ENCODE measurements at places on chromosomes 6 and 20.
A peak's percentile ranks its signal among the peaks of the same experiment; 100 is the strongest.

- no peak for DNase-seq
Measured at GRCh38 chr6:109979033-109979921, 1.2 kb downstream of the GPR6 start.

DNA sequence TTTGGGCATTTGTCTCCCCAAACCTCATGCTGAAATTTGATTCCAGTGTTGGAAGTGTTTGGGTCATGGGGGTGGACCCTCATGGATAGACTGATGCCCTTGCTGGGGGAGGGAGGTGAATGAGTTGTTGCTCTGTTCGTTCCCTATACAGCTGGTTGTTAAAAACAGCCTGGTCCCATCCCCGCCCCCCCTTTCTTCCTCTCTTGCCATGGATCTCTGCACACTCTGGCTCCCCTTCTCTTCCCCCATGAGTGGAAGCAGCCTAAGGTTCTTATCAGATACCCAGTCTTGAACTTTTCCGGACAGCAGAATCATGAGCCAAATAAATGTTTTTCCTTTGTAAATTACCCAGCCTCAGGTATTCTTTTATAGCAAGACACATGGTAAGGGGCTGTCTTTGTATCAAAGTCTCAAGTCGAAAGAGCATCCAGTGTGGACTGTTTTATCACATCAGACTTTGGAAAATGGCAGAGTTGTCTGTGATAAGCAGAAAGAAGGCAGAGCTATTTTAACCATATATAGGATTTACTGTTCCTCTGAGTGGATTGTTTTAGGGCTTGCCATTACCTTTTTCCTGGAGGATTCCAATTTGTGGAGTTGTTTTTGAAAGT lies 31.2 kb downstream of the SLC9A8 start:
- no peak for DNase-seq

GRCh38 chr6:142235272-142235671 lies 66.5 kb upstream of the ADGRG6 start:
- no peak for DNase-seq

- no peak for DNase-seq
Measured at GRCh38 chr6:22072949-22073348, 223.9 kb downstream of the PRL start.

GRCh38 chr6:150878347-150879213 lies 13.1 kb downstream of the MTHFD1L start:
- DNase-seq: no peak

GRCh38 chr6:157800420-157801237 lies 22.4 kb upstream of the SNX9 start:
- peak; percentile 75 for DNase-seq

DNA sequence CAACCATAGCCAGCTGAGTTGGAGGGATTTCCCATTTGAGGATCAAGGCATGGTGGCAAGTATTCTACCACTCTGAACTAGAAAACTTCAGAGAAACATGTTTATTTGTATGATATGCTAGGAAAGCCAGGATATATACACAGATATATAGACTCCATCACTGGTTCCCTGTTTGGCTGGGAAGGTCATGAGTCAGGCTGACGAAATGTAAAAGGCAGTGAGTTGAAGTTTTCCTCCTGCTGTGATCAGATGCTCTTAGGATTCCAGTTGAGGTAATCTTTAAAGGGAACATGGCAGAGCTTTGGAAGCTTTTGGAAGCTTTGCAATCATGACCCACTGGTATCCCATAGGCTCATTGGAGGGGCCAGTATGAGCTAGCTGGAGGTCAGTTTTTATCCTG lies 1369.1 kb downstream of the EPHA7 start:
- no peak for DNase-seq

DNA sequence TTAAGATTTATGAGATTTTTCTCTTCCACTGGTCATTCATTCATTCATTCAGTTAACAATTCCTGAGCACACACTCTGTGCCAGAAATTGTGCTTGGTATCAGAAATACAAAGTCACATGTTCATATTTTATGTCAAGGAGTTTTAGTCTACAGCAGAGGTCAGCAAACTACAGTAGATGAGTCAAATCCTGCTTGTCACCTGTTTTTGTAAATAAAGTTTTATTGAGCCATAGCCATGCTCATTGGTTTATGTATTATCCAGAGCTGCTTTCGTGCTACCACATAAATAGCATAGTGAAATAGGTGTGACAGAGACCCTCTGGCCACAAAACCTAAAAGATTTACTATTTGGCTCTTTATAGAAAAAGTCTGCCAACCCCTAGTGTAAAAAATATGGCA lies 46.8 kb downstream of the THEMIS start:
- DNase-seq: no peak

GRCh38 chr6:69863766-69864165 lies 2.6 kb upstream of the COL19A1 start:
- DNase-seq: no peak

GRCh38 chr6:168951217-168951616 lies 302.4 kb downstream of the THBS2 start:
- no peak for DNase-seq

GRCh38 chr6:72446430-72446829 lies 175.4 kb upstream of the KCNQ5 start:
- DNase-seq: no peak

GRCh38 chr6:161355696-161356095 lies 81.8 kb upstream of the AGPAT4 start:
- no peak for DNase-seq

- DNase-seq: no peak
Measured at GRCh38 chr6:90464507-90464906, 122.4 kb downstream of the MAP3K7 start.

GRCh38 chr6:90160013-90160412 lies 136.6 kb downstream of the BACH2 start:
- no peak for DNase-seq

DNA sequence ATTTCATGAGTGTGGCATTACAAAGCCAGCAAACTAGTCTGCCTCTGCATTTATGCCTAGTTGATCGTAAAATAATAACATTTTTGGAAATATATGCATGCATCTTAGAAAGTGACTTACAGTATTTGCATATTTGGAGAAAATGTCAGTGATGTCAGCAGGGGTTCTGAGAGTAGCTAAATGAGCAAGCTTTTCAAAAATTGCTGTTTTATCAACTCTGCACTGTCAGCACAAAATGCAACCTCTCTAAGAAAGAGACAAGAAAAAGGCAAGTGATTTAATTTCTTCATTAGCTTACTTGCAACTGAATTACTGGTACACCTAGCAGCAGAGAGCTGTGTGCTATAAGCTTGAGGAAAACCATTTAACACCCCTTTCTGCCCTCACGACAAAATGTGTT lies 632.5 kb upstream of the MMS22L start:
- DNase-seq: no peak

- DNase-seq: no peak
Measured at GRCh38 chr6:85362652-85363310, 87.1 kb upstream of the NT5E start.

- DNase-seq: peak; percentile 2
Measured at GRCh38 chr6:17393892-17394631, 667 bp downstream of the CAP2 start.

DNA sequence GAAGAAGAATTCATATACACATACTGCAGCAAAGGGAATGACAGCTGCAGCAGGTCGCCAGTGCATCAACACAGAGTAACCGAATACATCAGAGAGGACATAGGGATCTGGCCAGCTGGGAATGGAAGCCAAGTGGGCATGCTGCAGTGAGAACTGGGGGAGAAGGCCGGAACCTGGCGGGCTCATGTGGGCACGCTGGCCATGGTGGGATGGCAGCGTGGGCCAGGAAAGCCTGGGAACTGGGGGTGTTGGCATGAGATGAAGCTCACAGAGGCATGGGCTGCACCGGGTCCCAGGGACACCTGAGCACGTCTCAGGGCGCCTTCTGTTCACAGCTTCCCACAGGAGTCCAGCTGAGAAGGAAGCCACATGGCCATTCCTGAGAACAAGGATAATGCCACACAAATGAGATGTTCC lies 139.5 kb upstream of the AGPAT4 start:
- no peak for DNase-seq

- no peak for DNase-seq
Measured at GRCh38 chr6:15672818-15673217, 10.0 kb upstream of the DTNBP1 start.

- no peak for DNase-seq
Measured at GRCh38 chr6:157943964-157944283, 37.7 kb upstream of the SYNJ2 start.

- peak; percentile 78 for DNase-seq
Measured at GRCh38 chr6:27605401-27606342, 132.8 kb upstream of the ZNF184 start.

- no peak for DNase-seq
Measured at GRCh38 chr20:62197311-62197710, 14.5 kb downstream of the MTG2 start.

DNA sequence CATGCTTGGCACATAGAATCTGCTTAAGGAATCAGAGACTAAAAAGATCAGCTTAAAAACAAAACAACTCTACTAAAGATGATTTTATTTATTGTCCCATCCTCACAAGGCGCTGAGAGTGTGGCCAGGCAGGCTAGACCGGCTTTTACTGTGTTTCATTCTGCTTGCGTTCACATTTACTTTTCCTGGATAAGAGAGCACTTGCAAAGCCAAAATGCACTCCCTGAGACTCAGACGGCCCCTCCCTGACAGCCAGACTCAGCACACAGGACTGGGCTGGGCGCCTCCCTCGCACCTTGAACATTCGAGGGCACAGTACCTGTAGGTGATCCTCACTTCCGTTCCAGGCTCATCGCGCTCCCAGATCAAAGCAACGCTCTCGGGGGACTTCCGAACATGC lies 10.2 kb downstream of the ACSS1 start:
- DNase-seq: no peak

DNA sequence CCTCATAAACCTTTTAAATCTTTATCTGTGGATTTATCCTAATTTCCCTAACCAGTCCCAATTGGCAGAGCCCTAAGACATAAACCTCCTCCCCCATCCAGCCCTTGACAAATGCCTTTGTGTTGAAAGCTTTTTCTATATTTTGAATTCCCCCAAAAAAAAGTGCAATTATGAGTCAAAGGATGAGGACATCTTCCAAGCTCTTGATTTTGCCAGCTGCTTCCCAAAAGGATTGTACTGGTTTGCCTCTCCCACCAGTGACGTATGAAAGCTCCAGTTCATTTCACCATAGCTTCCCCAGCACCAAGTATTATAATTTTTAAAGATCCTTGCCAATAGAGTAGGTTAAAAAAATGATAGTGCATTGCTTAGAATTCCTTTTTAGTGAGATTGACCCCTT lies 38.9 kb downstream of the SIRPA start:
- no peak for DNase-seq

DNA sequence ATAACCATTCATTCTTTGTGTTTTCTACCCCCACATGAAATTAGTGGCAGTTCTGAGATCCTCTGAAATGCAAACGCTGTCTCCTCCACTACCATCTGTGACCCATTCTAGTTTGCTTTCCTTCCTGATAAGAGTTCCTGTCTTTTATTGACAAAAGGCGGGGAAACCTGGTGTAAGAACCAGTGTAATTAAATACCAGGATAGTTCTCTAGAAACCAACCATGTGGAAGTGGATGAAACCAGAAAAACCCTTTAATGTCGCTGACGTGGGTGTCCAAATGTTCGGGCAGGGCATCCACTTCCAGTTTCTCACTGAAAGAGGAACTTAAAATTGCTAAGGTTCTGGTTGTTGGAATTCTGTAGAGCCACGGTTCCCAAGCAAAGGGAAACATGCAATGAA lies 79.1 kb downstream of the TNFRSF21 start:
- no peak for DNase-seq

GRCh38 chr6:20909621-20910020 lies 375.4 kb downstream of the CDKAL1 start:
- DNase-seq: no peak

DNA sequence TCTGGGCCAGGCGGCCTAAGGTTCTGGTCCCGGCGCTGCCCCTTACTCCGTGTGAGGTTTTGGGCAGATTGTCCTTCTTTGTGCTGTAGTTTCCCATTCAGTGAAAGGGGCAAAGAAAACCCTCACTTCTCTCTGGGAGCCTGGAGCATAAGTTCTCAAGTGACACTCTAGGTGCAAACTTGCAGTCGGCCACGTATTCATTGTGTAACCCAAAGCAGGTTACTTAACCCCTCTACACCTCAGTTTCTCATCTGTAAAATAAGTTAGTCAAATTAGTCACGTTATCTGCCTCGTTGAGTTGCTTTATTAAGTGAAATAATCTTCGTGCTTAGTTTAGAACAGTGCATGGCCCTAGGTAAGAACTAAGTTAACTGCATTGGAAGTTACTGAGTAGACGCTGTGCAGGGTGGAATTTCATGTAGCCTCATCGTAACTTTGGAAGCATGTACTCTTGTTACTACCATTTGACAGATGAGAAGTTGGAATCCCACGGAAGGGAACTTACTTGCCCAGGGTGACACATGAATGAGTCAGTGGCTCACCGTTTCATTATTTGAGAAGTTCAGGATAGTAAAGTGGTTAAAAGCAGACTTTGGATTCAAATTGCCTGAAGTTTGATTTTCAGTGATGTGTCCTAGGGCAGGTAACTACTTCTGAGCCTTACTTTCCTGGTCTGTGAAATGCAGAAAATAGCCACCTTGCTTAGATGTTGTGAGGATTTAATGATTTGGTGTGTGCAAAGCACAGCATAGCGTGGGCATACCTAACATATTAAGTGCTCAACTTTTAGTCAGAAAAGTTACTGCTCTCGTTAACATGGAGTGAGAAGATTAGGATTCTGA lies 556 bp upstream of the MROH8 start:
- DNase-seq: peak; percentile 14

DNA sequence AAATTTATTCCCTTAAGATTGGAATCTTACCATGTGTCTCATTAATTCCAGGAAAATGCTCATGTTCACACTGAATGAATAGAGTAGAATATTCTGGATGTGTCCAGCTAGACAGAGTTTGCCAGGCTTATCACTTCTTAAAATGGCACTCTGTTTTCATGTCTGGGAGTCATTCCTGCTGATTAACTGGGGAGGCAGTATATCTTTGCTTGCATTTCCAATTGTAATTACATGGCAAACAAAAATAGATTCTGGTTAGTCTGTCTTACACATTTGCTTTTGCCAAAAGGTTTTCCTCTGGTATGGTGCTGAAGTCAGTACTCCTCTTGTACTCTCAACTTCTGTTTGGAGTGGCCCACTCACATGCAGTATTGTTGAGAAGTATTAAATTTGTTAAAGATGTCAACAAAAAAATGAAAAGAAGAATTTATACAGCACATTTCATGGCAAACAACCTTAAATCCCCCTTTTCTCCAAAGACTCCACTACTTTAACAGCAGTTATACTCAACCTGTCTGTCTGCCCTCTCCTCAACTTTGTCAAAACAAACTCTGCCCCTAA lies 70.2 kb downstream of the TENT5A start:
- no peak for DNase-seq

DNA sequence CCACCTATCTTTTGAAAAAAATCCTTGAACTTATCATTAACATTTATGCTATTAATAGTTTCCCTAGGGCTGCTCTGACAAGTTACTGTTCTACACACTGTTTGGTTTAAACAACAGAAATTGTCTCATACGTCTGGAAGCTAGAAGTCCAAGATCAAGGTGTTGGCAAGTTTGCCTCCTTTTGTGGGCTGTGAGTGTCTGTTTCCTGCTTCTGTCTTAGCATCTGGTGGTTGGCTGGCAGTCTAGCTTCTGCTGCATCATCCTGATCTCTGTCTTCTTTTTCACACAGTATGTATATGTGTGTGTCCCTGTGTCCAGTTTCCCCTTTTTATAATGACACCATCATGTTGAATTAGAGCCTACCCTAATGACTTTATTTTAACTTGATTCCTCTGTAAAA lies 154.8 kb downstream of the RPS12 start:
- no peak for DNase-seq

GRCh38 chr6:125637207-125637606 lies 112.2 kb upstream of the HEY2 start:
- peak; percentile 1 for DNase-seq

- no peak for DNase-seq
Measured at GRCh38 chr6:19895866-19896692, 58.9 kb downstream of the ID4 start.

GRCh38 chr20:54438166-54438565 lies 37.2 kb upstream of the DOK5 start:
- no peak for DNase-seq

Data from activated CD4-positive, alpha-beta T cell treated with anti-CD3 and anti-CD28 coated beads, Interleukin-2, Interleukin-4, amounts not matched to agents 100 ng/mL and 50 ng/mL, durations not matched to agents 16 hours and 8 hours (primary cell).